Activated naive CD4-positive, alpha-beta T cell treated with anti-CD3 and anti-CD28 coated beads for 36 hours (primary cell): ENCODE measurements at places on chromosomes 12 and 14.

- DNase-seq = no peak
These were observed 34.2 kb upstream of the PLBD1 start for GRCh38 chr12:14601692-14602478.

DNA sequence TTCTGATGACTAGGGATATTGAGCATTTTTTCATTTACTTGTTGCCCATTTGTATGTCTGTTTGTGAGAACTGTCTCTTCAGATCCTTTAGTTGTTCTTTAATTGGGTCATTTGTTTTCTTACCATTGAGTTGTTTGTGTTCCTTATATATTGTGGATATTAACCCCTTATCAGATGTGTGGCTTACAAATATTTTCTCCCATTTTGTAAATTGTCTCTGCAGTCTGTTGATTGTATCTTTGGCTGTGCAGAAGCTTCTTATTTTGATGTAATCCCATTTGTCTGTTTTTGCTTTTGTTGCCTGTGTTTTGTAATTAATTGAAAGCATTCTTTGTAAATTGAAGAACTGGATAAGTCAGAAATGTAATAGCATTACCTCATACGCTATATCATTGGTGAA lies 459.1 kb upstream of the FOXG1 start:
- DNase-seq = no peak

DNA sequence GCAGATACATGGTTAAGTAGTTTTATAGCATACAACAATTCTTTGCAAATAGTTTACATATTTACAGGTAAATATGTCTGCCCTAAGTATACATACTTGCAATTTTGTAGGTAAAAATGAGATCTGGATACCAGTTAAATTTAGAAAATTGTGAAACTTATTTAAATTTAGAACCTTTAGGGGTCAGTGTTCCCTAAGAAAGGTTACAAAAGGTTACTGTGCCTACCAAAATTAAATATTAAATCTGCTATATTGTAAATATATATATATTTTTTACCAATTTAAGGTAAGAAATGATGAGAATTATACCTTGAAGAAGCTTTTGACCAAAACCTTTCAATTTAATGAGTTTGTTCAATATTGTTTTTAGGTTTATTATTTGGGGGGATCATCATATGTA lies 54.0 kb downstream of the MIPOL1 start:
- no peak for DNase-seq

DNA sequence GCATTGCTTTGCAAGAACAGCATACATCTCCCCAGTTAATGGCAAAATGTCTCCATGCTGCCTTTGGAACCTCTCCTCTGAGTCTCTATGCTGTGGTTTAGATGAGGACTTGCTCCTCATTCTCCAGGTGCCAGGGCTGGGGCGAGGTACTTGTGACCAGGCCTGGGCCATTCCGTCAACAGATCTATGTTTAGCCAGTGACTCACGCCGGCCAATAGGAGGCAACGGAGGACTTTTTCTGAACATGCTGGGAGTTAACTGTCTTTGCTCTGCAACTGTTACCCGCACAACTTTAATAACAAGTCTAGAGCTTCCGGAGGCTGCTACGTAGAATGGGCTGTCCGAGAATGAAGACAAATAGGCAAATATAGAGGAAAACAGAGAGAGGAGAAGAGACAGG lies 214.2 kb downstream of the GLT1D1 start:
- no peak for DNase-seq

DNA sequence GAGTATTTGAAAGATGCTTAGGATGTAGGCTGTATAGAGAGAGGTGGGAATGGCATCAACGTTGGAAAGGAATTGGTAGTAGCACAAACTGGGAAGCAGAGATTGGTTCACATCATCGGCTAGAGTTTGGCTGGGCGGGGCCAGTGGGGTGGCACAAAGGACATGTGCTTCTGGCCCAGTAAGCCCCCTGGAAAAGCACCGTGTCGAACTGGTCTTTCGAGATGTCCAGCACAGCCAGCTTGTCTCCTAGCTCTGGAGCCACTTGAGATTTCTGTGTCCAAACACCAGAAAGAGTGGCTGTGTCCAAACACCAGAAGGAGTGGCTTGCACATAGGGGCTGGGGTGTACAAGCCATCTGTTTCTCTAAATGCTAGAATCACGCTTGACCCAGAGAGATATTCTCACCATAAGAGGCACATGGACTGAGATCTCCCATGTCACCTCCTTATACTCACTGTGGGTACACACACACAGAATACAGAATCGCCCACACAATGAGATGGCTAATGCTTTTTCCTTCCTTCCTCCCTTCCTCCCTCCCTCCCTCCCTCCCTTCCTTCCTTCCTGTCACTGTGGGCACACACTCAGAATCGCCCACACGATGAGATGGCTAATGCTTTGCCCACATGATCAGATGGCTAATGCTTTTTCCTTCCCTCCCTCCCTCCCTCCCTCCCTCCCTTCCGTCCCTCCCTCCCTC lies 41.8 kb upstream of the KCNK13 start:
- no peak for DNase-seq

GRCh38 chr14:59229653-59230406 lies 41.4 kb downstream of the DAAM1 start:
- no peak for DNase-seq

DNA sequence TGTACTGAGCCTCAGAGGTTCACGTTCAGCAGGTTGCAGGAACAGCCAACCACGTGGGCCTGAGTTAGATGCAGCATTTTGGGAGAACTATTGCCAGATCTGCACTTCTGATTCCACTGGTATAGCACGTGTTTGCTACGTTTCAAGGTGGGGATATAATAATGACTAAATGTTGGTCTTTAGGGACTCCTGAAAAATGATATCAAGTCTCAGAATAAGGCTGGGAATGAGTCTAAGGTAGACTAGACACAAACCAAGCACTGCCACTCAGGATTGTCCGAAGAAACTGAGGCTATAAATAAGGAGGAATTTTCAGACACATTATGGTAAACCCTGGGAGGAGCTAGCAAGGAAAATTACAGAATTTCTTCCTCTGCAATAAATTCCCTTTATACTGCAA lies 98.1 kb downstream of the ESR2 start:
- no peak for DNase-seq

DNA sequence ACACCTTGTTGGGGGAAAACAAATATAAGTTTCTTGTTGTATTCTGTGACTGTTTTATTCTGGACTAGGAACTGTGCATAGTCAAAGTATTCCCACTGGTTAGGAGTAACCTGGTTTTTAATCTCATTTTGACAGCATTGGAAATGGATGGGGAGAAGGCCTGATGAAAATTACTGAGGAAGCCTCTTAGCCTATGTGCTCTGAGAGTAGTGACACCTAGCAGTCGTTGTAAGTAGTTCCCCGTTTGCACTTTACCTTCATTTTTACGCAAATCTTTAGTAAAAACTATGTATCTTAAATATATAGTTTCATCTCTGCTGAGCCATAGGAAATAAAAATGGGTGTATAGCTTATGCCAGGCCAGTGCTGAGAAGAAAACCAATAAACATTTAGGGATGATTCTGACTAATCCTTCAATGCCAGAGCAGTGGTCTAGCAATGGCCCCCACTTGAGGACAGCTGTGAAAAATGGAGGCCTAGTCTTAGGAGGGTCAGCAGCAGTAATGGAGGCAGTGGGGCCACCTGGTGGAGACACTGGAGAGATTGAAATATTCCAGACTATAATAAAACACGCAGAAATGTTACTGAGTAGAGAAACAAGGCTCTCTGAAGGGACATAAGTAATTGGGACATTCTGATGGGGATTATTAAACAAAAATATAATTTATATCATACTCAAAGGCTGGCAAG lies 133.2 kb upstream of the NOVA1 start:
- no peak for DNase-seq

- no peak for DNase-seq
These were observed 72.4 kb downstream of the SPPL3 start for GRCh38 chr12:120831648-120832267.

- DNase-seq = no peak
These were observed 155.7 kb upstream of the HIF1A start for GRCh38 chr14:61539631-61540030.

- DNase-seq = no peak
These were observed 49.8 kb downstream of the CDC42BPB start for GRCh38 chr14:103007555-103007954.

GRCh38 chr14:71408362-71409030 lies 501.2 kb downstream of the PCNX1 start:
- no peak for DNase-seq

DNA sequence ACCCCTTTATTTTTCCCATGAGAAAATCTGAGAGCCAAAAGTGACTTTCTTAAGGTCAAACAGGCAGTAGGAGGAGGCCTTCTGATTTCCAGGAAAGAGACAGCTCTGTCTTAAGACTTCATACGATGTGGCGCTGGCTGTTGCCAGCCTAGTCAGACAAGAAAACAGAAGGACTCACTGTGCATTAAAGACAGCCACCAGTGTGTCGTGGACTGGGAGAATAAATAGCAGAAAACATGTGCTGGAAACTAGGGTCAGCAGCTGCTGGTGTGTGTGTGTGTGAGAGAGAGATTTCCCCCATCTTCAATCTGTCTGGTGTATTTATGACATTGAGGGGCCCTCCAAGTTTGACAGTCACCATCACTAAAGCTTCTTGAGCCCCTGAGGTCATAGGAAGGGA lies 708.6 kb upstream of the TMEM132C start:
- DNase-seq = no peak

- DNase-seq = no peak
These were observed 180.5 kb upstream of the LMNTD1 start for GRCh38 chr12:25733541-25733940.

DNA sequence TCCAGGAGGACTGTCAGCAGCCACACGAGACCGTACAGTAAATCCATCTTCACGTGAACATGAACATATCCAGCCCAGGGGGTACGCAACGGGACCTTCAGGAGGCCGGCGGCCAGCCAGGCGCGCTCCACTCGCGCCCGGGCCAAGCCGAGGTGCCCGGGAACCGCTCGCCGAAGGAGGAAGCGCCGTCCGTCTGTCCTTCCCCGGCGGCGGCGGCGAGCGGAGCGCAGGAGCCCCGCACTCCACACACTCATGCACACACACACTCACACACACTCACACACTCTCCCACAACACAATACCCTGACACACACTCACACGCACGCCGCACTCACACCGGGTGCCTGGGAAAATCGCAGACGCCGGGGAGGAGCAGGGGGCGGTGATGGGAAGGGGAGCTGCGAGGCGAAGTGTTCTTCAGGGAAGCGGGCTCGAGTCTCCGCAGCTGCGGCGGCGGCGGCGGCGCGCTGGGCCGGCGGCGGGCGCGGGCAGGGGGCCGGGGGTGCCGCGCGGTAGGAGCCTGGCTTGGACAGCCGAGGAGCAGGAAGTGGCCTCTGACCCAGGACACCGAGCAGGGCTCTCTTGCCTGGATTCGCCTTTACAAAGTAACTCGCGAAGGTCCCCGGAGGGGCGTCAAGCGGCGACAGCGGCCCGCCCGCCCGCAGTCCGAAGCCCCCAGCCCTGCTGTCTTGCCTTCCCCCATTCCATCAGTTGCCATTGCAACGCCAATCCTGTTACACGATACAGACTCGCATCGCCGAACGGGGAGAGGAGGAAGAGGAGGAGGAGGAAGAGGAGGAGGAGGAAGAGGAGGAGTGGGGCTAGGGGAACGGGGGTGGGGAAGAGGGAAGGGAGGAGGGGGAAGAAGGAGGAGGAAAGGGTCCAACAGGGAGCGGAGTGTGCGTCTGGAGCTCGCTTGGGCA lies 601 bp downstream of the MDGA2 start:
- DNase-seq = no peak
